Activated CD8-positive, alpha-beta memory T cell treated with anti-CD3 and anti-CD28 coated beads for 1 hour (primary cell): ENCODE measurements at places on chromosomes 7 and 10.

GRCh38 chr10:48813291-48813690 is 126.3 kb downstream of the LRRC18 start:
- DNase-seq, result no peak

DNA sequence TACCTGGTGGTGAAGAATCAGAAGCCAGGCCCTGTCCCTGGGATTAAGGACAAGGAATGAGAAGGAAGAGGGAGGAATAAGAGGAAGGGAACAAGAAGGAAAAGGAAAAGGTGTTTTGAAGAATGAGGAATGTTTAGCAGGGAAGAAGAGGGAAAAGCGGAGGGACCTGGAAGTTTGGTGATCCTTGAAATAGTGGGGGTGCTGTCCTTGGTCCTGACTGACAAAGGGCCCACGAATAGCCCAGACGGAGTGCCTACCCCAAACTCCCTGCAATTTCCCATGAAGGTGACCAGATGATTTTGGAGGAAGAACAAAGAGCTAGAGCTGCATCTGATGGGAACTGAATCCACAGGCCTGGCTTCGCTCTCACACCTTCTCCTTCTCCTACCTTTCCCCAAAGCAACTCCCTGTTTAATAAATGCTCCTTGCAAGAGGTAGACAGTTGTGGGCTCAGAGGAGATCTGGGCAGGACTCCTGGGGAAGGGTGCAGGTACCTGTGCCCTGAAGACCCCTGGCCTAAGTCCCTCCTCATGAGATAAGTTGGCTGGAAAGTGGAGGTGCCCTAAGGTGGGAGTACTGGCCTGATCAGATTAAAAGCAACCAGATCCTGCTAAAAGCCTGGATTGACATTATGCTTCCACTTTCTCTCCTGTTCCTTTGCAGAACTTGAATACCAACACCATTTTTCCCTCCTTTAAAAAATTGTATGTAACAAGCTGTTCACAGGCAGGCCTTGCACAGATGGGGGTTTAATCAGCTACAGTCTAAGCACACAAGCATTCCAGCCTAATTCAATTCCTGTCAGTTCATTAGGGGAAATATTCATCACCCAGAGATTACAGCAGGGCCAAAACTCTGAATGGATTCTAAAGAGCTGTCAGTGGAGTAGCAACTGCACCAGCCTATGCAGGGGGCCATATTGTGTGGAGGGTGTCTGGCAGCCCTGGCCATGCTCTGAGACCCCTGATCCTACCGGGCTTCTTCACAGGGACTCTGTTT is 19.4 kb downstream of the KAZALD1 start:
- DNase-seq, result no peak

DNA sequence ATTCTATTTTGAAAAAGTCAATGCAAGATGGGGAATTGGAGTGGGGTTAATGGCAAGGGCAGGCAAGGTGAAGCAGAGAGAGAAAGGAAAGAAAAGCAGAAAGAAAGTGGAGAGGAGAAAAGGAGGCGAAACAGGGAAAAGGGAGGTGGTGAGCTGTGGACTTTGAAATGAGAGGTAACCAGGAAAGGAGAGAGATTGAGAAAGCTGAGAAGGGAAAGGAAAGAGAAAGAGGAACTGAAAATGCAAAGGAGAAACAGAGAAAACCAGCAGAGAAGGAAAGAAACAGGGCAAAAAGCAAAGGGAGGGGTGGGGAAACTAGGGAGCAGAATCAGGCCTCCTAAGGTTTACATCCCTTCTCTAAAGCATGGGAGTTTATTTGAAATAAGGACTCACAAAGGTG is 72.5 kb upstream of the TPK1 start:
- DNase-seq, result no peak

- no peak for DNase-seq
These were observed 97.6 kb downstream of the PRPF18 start for GRCh38 chr10:13684252-13684791.

DNA sequence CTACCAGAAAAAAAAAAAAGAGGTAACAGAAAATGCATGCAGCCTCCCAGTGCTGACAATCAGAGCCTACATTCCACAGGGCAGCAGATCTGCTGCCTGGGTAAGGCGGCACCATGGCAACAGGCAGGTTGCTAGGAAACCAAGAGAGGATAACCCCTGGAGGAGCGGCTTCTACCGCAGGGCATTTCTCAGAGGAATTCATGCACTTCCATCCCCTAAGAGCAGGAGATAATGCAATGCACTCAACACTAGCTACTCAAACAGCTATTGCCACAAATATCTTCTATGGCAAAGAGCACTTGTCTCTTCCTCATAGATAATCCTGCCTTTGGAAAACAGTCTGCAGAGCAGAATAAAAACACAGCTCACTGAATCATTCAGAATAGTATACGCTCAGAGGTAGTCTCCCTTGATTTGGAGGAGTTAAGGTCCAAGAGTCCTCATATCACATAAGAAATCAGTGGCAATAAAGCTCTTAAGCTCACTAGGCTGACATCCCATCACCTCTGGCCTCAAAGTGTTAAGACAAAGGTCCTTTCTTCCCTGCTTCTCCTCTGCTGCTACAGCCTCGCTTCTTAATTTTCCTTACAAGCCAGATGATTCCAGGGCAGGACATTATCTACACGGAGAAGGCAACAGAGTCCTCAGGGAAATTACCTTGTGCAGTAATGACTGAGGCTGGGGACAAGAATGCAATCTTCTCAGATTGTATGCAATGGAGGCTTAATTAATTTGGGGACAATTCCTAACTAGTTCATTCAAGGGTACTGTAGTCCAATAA is 10.7 kb downstream of the PSAP start:
- DNase-seq, result no peak

DNA sequence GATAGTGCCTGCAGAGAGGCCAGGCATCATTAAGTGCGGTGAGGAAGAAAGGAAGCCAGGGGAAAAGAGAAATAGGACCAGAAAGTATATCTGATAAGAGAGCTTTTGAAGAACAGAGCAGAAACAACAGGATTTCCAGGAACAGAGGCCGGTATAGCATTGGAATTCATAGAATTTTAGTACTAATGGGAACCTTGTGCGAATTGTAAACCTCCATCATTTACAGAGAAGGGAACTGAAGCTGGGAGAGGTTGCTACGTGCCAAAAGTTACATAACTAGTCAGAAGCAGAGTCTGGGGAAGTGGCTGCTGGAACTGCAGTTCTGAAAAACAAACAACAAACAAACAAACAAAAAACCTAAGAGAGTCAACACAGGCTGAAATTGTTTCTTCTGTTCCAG is 5.4 kb upstream of the ZMYND11 start:
- no peak for DNase-seq

GRCh38 chr7:17318146-17318545 is 19.7 kb downstream of the AHR start:
- no peak for DNase-seq

GRCh38 chr7:15855525-15856109 is 169.1 kb upstream of the MEOX2 start:
- no peak for DNase-seq

DNA sequence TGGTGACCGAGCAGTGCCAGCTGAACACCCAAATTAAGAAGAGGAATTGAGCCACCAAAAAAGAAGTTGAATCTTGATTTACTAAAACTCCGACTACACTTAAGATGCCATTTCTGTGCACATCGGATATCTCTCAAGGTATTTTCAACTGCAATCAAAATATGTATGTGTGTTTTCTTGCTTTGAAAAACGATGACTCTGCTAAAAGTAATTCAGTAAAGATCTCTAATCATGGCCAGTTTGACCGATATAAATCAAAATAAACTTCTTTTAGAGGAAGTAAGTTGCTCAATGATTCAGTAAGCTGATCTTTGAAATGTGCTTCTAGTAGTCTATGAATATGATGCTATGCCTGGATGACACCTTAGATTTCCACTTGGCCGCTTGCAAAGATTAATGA is 453.5 kb upstream of the TPK1 start:
- no peak for DNase-seq

DNA sequence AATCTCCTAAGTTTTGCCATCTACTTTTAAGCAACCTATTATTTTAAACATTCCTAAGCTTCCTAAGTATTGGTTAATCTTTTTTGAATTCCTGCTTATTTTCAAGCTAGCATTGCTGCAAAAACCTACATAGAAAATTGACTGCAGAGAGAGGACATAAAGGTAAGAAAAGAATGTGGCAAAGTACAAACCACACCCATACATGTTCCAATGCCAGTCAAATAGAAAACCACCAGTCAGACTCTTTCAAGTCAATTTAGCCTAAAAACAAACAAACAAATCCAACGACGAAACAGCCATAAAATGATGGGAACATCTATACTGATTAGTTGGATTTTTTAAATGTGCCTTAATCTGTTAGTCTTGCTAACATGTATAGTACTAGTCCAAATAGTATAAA is 804.8 kb downstream of the GRM8 start:
- no peak for DNase-seq

GRCh38 chr10:101529725-101530553 is 58.1 kb downstream of the POLL start:
- no peak for DNase-seq

DNA sequence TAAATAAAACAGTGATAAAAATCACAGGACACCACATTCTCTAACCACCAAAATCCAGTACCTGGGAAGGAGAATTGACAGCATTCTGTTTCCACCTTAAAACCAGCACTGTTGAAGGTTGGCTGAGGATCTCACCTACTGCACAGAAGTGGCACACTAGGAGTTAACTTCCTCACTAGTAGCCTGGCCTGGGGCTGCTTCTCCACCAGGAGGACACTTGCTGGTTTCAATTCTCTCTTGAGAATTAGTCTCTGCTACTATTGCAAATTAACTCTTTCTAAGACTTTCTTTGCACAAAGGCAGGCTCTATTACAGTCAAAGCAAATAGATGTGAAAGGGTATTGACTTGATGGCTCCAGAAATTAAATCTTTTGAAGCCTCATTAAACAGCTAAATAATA is 2.3 kb upstream of the CTTNBP2 start:
- DNase-seq, result no peak

DNA sequence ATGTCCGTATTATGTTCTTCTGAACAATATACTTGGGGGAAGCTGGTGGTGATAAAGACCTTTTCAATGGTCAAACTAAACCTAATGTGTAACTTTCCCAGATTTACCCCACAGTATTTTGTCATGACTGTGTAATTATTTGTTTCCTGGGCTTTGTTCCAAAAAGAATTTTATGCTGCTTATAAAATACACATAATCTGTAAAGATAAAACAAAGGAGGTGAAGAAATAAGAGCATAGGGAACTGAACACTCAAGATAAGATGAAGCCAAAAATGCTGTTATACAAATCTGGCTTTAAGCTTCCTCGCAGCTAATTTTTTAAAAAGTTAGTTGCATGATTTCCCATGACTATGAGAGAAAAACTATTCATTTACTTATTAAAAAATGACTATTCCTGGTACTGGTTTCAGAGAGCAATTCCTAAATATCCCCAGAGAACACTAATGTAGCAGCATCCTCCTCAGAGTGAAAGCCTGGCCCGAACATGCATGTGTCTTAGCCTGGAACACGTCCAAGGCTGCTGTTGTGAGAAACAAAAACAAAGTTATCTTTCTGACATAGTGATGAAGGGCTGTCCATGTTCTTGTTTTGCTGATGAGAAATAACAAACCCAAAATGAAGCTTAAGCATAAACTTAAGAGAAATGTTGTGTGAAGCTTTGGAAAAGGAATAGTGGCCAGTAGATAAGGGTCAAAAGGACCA is 33.9 kb downstream of the MALSU1 start:
- DNase-seq, result no peak

- no peak for DNase-seq
These were observed 236.3 kb downstream of the SDK1 start for GRCh38 chr7:3537210-3537875.

GRCh38 chr7:69732203-69732602 is 133.9 kb downstream of the AUTS2 start:
- DNase-seq, result no peak

GRCh38 chr10:7327885-7328284 is 82.9 kb downstream of the SFMBT2 start:
- no peak for DNase-seq

GRCh38 chr10:110815354-110816004 is 56.2 kb upstream of the PDCD4 start:
- DNase-seq, result no peak

- DNase-seq, result no peak
These were observed 51.4 kb upstream of the SCIN start for GRCh38 chr7:12518920-12519681.

GRCh38 chr10:125057158-125058001 is 103.0 kb downstream of the CTBP2 start:
- no peak for DNase-seq

- DNase-seq, result no peak
These were observed 51.7 kb downstream of the ADRA2A start for GRCh38 chr10:111128331-111129180.

- no peak for DNase-seq
These were observed 248.5 kb upstream of the PLPP4 start for GRCh38 chr10:120208488-120208887.

- no peak for DNase-seq
These were observed 64.9 kb downstream of the GPR37 start for GRCh38 chr7:124700655-124701054.

- no peak for DNase-seq
These were observed 529 bp downstream of the HPS1 start for GRCh38 chr10:98446151-98446660.

DNA sequence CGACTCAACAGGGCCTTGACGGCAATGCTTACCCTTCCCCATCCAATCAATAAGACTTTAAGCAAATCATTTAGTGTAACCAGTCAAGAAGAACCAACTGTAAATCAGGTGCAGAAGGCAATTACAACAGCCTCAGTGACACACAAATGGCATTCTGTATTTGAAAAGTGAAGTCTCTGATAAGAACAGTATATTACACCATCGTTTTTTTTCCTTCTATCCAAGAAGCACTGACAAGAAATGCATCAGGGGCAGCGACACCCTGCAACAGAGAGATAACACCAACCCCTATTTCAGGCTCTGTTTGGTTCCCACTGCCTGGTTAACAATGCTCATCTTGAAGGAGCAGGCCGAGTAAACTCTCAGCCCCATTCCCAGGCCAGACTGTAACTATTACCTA is 204.0 kb upstream of the AOAH start:
- DNase-seq, result no peak

DNA sequence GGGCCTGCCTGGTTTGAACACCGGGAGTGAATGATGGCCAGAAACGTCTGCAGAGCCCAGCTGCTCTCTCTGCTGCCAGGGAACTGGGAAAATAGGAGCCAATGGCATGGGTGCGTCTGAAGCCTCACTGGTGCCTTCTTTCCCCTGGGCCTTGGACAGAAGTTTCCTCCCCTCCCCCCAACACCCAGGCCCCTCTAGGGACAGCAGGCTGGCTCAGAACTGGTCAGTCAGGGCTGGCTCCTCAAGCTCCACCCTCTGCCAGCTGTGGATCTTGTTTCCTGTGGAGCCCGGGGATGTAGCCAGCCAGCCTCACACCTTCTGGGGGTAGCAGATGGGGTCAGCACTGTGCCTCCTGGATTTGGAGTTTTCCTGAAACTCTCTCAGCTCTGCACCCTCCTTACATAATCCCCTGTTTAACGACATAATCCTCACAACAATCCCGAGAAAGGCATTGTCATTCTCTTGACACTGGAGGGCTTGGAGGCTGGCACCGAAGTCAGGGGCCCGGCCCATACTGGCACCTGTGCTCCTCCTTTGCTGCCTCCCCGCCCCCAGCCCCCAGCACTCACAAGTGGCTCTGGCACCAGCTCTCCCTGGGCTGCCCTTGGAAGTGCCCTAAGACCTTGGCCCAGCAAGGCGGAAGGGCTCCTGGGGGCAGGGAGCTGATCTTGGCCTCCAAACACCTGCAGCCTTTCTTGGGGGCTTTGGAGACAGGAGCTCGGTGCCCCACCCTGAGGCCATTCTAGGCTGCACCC is 5.7 kb downstream of the LDB3 start:
- no peak for DNase-seq

GRCh38 chr7:6578114-6579084 is 1.1 kb downstream of the ZDHHC4 start:
- no peak for DNase-seq
